Stimulated activated CD4-positive, alpha-beta T cell treated with anti-CD3 and anti-CD28 coated beads, TNF-alpha, amount 100 ng/mL, for 4 hours (primary cell): ENCODE measurements at places on chromosomes 4 and X.

DNA sequence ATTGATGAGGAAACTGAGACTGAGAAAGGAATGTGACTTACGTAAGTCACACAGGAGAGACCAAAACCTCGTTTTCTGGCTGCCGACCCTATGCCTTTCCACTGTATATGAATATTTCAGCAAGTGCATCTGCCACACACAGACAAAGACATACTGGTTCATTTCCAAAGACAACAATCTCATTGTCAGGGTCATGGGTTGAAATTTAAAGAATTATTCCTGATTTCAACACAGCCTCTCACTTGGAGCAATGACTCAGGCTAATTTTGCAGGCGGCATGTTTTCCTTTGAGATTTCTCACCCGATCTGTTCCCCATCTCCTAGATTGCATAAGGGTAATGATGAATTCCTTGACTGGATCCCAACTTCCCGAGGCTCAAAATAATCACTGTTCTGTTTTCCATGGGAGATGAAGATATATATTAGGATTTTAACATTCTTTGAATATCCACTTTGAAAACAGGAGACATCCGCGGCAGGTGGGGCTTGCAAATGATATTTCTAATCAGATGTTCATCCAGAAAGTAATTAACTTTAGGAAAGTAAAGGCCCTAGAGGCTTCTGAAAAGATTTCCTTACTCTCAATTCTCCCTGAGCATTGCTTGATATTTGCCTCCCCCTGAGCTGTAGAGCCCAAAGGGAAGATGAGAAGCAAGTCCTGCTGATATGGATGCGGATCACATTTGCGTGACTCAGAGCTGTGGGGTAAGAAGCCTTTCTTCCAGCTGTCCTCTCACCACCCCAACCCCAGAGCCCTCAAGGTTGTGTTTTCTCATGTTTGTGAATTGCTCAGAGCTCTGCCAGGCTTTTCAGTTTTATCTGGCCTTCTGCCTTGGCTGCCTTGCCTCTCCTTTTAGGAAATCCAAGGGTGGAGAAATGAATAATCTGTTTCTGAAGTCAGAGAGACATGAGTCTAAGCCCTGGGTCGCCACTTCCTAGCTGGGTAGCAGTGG lies 361.1 kb upstream of the BOD1L1 start:
- no peak for DNase-seq

DNA sequence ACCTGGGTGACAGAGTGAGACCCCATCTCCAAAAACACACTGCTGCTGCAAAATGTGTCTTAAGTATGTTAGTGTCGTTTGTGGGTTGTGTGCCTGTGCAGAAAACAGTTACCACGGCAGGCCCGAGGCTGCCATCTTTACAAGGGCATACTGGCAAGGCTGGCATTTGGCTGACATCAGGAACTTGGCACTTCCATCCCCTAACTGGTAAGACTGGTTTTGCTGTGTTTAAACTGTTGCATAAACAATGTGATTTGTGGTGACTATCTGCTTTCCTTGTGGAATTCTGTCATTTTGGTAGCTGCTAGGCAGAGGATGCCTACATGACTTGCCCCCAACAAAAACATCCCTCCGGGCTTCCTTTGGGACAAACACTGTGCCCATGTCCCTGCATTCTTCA lies 12.3 kb downstream of the LRP2BP start:
- DNase-seq, result no peak

DNA sequence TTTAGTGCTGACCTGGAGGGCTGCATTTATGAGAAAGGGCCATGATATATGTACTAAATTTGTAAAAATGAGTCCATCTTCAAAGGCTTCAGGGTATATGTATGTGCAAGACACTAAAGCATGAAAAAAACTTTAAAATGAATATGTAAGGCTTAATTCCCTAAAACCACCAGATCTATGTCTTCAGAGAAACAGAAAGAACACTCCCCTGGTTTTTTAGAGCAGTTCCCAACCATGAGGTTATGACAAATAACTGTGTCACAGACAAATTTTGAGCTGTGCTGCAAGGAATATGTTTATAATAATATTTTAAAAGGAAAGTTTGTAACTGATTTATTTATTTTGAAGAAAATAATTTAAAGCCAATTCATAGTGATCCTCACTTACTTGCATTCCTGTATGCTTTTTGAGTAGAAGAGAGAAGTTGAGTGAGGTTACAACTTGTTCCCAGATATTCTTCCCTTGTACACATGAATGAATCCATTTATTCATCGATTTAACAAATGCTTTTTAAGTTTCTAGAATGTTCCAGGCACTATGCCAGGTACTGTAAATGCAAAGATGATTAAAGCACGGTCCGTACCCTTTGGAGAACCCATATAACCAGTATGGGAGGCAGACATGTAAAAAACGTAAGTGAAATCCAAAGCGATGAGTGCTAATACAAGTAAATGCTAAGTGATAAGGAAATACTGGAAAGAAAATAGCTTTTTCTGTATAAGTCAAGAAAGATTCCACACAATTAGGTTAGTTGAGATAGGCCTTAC lies 295.2 kb upstream of the DIAPH2 start:
- no peak for DNase-seq

DNA sequence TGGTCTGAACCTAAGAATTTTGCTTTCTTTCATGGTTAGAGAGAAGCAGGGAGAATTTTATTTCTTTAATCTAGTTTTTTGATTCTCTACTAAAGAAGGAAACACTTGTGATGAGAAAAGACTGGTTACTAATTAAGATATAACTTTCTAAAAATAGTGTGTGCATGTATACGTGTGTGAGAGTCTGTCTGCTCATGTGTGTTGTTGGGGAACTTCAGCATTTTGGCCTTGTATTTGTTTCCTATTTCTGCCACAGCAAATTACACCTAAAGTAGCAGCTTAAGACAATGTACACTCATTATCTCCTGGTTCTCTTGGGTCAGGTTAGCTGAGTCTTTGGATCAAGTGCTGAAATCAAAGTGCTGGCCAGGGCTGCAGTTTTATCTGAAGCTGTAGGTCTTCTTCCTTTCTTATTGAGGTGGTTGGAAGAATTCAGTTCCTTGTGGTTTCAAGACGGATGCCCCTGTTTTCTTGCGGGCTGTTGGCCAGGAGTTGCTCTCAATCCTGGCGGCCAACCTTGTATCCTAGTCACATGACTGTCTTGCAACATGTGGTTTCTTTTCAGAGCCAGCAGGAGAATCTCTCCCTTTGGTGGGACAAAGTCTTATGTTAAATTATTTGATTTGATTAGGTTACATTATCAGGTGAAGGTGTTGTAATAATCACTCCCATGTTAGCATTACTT lies 188.4 kb upstream of the CLNK start:
- no peak for DNase-seq

GRCh38 chr4:3414421-3415279 lies 27.1 kb upstream of the HGFAC start:
- no peak for DNase-seq

DNA sequence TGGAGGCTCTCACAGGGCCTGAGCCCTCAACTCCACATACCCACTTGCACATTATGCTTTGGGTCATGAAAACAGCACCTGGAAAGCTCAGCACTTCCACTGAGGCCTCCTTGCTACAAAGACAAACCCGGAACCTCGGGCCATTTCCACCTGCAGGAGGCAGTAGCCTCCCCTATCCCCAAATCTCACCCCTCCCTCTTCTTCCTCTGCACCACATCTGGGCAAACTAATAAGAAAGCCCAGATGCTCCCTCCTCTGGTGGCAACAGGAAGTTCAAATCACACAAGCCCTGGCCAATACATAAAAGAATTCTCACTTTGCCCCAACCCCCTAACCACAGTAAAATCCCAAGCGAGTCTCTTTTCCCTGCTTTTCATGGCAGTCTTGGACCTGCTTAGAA lies 136.4 kb downstream of the MAPK10 start:
- no peak for DNase-seq
